ENCODE measurements at places on chromosomes 5 and 9. TPM values are rescaled to one million over a fixed set of nuclear protein-coding genes. Genes with fewer than 3 reads are reported as not detected.

DNA sequence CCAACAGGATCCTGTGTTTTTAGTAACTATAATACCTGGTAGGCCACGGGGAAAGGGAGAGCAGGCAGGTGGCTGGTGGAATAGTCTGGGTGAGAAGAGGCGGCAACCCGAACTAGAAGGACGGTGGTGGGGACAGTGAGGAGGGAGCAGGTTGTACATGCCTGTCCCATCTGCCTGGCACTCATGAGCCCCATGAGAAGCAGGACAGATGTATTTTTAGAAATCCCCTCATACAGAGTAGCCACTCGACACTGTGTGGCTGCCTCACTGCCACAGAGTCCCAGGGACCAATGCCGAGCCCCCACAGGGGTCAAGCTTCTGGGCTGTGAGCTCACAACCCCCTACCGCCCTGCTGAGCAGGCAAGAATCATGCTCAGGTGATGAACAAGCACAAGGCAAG is 136.6 kb downstream of the SEC61B start:
- no peaks in the 10 kb centered on the region for H3K36me3 ChIP-seq
- no peaks in the 10 kb centered on the region for H3K4me1 ChIP-seq
- H3K27ac ChIP-seq = no peak overlapping the region
- H3K27me3 ChIP-seq = no peaks in the 10 kb centered on the region
- no peak for DNase-seq

DNA sequence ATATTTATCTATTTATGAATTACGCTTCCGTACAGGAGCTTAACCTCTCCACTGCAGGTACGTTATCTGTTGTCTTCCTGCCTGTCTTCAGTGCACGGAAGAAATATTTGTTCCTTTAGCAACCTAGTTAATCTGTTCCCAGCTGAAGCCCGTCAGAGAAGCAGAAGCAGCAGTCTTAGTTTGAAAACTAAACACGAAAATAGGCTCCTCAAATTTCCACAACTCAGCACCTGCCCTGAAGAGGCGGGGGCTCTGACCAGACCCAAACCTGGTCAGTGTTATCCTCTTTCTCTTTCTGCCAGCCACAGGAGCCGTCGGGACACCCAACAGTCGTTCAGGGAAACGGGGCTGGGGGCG is 462 bp downstream of the NUDCD2 start:
- DNase-seq = no peak
- H3K4me3 ChIP-seq = peak overlapping the region; percentile 91
- H3K4me1 ChIP-seq = peaks cover 2% of the 10 kb centered on the region
- no peaks in the 10 kb centered on the region for H3K27me3 ChIP-seq
- peak overlapping the region; percentile 94 for H3K27ac ChIP-seq

GRCh38 chr5:93622240-93622885 is 39.3 kb downstream of the NR2F1 start:
- no peak overlapping the region for H3K4me3 ChIP-seq
- no peaks in the 10 kb centered on the region for H3K36me3 ChIP-seq
- H3K27me3 ChIP-seq = no peaks in the 10 kb centered on the region
- peak overlapping the region; percentile 81 for H3K27ac ChIP-seq

- H3K4me3 ChIP-seq = no peak overlapping the region
- no peak for DNase-seq
- no peaks in the 10 kb centered on the region for H3K27me3 ChIP-seq
- peak overlapping the region; percentile 56 for H3K27ac ChIP-seq
- no peaks in the 10 kb centered on the region for H3K36me3 ChIP-seq
These were observed 143.5 kb downstream of the GHR start for GRCh38 chr5:42566652-42567295.

DNA sequence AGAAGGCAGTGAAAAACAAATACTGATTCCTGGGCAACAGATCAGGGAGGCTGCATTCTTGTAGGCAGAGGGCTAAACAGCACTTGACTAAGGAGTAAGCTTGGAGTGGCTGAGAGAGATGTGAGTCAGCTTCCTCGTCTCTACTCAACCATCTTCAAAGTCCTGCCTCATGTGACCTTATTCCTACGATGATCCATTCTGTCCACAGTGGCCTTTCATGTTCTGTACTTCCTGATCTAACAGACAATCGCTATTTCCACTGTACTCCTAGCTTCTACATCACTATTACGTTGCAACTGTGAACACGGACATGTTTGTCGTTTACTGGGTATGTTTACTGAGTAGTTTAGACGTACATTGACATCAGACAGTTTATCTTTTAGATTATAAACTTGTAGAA is 365.4 kb downstream of the ARL15 start:
- no peaks in the 10 kb centered on the region for H3K36me3 ChIP-seq
- H3K4me3 ChIP-seq = no peak overlapping the region
- no peak for DNase-seq
- no peaks in the 10 kb centered on the region for H3K4me1 ChIP-seq
- no peak overlapping the region for H3K27ac ChIP-seq
- no peaks in the 10 kb centered on the region for H3K27me3 ChIP-seq

- no peaks in the 10 kb centered on the region for H3K27me3 ChIP-seq
- no peak for DNase-seq
- no peak overlapping the region for H3K27ac ChIP-seq
- H3K4me3 ChIP-seq = no peak overlapping the region
- H3K36me3 ChIP-seq = no peaks in the 10 kb centered on the region
These were observed 100.4 kb upstream of the ZNF618 start for GRCh38 chr9:113775749-113776148.

DNA sequence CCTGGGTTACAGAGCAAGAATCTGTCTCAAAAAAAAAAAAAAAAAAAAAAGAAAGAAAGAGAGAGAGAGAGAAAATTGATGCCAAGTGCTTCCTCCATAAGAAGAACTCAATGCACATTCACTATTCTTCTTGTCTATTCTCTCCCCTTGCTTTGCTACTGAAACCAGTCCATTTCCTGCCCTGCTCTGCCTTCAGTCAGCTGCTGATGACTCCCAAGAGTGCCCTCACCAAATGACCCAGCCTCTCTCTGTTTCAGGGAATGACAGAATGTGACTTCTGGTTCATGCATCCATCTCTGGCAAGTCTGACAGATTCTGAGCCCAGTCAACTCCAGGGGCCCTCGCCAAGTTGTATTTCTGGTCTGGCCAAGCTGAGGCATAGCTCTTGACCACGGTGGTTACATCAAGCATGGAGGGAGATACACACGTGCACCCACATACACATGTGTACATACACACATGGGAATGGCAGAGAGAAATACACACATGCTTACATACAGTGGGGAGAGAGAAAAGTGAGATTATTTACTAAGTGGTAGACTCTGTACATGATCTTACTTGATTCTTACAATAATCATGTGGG is 106.2 kb downstream of the NSG2 start:
- H3K4me3 ChIP-seq = no peak overlapping the region
- H3K27me3 ChIP-seq = no peaks in the 10 kb centered on the region
- H3K4me1 ChIP-seq = no peaks in the 10 kb centered on the region
- H3K27ac ChIP-seq = no peak overlapping the region
- DNase-seq = no peak

- no peak overlapping the region for H3K4me3 ChIP-seq
- no peak for DNase-seq
- no peaks in the 10 kb centered on the region for H3K4me1 ChIP-seq
- H3K27me3 ChIP-seq = no peaks in the 10 kb centered on the region
- no peak overlapping the region for H3K27ac ChIP-seq
These were observed 44.7 kb downstream of the GGTA1 start for GRCh38 chr9:121454972-121455371.

GRCh38 chr5:162288647-162289296 is 221.2 kb downstream of the GABRG2 start:
- H3K4me1 ChIP-seq = no peaks in the 10 kb centered on the region
- H3K4me3 ChIP-seq = no peak overlapping the region

- DNase-seq = no peak
- H3K27ac ChIP-seq = no peak overlapping the region
- H3K4me1 ChIP-seq = no peaks in the 10 kb centered on the region
These were observed 182.8 kb downstream of the SPOCK1 start for GRCh38 chr5:137316346-137316736.

DNA sequence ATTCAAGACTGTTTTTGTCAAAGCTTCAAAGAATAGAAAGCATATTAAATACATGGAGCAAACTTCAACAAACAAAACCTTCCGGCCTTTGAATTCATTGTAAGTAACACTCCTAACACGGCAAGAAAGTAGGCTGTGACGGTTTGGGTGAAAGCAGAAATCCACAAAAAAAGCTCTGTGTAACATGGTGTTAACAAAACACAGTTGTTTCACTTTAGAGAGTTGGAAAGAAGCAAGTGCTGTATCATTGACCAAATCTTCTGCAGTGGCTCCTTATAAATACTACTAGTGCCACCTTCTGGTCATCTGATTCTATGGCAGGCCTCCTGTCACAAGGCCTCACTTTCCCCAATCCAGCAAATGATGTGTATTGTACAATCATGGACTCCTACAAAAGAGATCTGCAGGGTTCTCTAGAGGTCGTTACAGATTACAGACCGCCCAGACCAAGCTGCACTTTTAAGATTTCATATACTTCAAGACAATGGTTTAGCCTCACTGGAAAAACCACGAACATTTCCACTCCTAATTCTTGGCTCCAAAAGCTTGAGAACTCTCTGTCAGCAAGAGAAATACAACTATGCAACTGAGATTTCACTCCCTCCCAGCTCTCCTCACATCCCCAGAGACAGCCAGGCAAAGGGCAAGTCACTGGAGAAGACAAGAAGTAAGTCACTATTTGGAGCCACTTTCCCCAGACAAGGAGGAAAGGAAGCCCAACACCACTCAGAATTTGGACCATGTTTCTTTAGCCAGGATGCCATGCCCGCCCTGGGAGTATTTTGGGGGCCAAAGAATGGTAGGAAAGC is 196.2 kb downstream of the DTWD2 start:
- peaks cover 5% of the 10 kb centered on the region for H3K4me1 ChIP-seq
- H3K4me3 ChIP-seq = no peak overlapping the region
- no peaks in the 10 kb centered on the region for H3K27me3 ChIP-seq
- no peak overlapping the region for H3K27ac ChIP-seq
- DNase-seq = no peak

- H3K36me3 ChIP-seq = no peaks in the 10 kb centered on the region
- H3K4me1 ChIP-seq = no peaks in the 10 kb centered on the region
- no peak for DNase-seq
These were observed 28.7 kb upstream of the FNIP1 start for GRCh38 chr5:131825404-131826013.

GRCh38 chr9:126860077-126860756 is at the start of gene ZBTB34:
Gene ZBTB34, plus strand, starts transcription at chr9:126860639. Its CDS starts 18,761 bp downstream, at chr9:126879400.
- DNase-seq = peak; percentile 59
- peak within 1 kb of the TSS; percentile 77 for H3K27ac ChIP-seq
- H3K4me3 ChIP-seq = peak within 1 kb of the TSS; percentile 77
- H3K27me3 ChIP-seq = no peaks in the 10 kb centered on the region
- H3K36me3 ChIP-seq = no peaks in the 10 kb centered on the region

Gene OR1J2
- total RNA-seq = not detected
